Fibroblast of lung (primary cell): ENCODE measurements at places on chromosomes 11 and 22. TPM values are rescaled to one million over a fixed set of nuclear protein-coding genes. Genes with fewer than 3 reads are reported as not detected.

DNA sequence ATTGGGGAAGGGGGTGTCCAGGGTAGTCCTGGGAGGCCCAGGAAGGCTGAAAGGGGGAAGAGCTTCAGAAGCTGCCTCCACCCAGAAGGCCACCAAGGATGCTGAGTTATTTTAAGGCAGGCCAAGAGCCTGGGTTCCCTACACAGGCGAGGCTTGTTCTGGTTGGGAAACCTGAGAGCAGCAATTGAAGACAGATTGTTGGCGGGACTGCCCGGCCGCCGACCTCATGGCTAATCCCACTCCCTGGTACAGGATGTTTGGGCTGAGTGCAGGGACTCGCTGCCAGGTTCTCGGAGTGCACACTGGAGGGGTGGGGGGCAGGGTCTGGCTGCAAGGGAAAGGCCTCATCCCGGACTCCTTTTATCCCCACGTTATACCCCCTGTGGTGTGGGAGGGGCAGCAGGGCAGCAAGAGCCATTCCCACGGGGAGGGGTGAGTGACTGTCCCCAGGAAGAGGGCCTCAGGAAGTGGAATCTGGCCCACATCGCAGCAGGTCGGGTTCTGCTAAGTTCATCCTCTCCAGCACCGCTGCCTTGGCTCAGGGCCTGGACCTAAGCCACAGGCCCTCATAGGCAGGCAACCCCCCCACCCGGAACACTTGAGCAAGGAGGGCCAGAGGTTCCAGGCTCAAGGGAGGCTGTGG, 43.6 kb upstream of the PRR5 start:
- DNase-seq, result peak; percentile 50

DNA sequence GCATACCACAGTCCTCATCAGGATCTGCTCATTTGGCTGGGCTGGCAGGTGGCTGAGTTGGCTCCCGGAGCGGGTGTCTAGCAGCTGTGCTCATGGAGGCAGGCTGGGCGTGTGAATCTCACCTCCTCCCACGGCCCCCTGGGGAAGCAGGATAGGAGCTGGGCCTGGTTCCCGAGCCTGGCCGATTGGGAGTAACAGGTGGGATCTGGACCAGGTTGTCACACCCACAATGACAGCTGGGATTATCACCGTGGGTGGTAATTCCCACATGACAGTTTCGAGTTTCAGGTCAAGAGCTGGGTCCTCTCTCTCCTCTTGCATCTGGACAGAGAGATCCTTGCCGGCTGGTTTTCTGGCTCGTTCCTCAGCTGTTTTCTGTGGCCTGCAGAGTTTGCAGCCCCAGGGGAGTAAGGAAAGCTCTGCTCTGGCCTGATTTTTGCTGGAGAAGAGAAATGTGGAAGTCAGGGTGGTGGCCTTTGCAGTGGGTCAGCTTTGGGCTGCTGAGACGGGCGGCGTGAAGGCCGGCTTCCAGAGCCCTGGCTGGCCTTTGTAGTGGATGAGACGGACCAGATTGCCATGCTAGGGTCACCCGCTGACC, 57.0 kb downstream of the BCR start:
- peak; percentile 67 for DNase-seq

GRCh38 chr11:115506954-115507675, 2.9 kb upstream of the CADM1 start:
- peak; percentile 11 for DNase-seq

- DNase-seq, result peak; percentile 8
Observed at GRCh38 chr22:30535182-30535581, 11.4 kb downstream of the SEC14L6 start.

- no peak for DNase-seq
Observed at GRCh38 chr11:128551611-128552335, 35.6 kb downstream of the ETS1 start.

DNA sequence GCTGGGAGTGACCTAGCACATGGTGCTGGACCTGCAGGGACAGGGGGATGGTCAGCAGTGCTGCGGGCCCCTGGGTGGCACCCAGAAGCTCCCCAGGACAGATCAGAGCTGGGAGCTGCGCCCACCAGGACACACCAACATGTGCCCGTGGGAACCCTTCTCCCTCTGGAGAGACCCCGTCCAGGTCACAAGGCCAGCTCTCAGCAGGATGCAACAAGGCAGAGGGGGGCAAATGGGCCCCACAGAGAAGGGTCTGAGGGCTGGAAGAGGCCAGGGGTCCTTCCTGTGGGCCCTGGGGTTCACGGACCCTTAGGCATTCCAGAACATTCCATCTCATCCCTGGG, 6.2 kb downstream of the DUSP8 start:
- DNase-seq, result no peak

GRCh38 chr22:33654173-33654895, 265.9 kb downstream of the LARGE1 start:
- no peak for DNase-seq

- DNase-seq, result peak; percentile 35
Observed at GRCh38 chr11:43278193-43278956, 33.4 kb upstream of the API5 start.

- no peak for DNase-seq
Observed at GRCh38 chr11:8705146-8705545, 22.6 kb downstream of the RPL27A start.

- peak; percentile 36 for DNase-seq
Observed at GRCh38 chr11:57527056-57527631, 3.4 kb downstream of the TIMM10 start.

GRCh38 chr11:74532501-74533246, 39.1 kb upstream of the LIPT2 start:
- DNase-seq, result no peak

GRCh38 chr22:37940698-37941376, 12.6 kb downstream of the C22orf23 start:
- DNase-seq, result no peak

GRCh38 chr11:108975641-108976071, 310.8 kb downstream of the DDX10 start:
- no peak for DNase-seq

GRCh38 chr11:39345834-39346442, 2113.5 kb downstream of the LRRC4C start:
- no peak for DNase-seq

GRCh38 chr11:8732748-8733241, 50.2 kb downstream of the RPL27A start:
- peak; percentile 87 for DNase-seq

DNA sequence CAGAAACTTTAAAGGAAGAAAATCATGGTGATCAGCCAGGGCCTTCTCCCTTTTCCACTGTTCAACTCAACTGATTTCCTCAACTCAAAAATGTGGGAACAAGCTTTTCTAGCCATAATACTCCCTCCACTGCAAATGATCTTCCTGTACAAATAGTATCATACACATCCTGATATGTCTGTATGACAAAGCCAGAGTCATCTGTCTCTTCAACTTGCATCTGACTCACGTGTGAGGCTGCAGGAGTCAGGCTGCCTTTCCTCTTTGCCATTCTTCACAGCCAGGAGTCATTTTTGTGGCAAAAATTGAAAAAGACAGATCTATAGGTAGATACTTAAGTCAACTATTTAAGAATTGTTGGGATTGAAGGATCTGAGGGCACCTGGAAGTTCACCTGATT, 13.3 kb downstream of the PATZ1 start:
- no peak for DNase-seq

The ANGPTL5 gene
- 0.17 and 0.77 TPM in 2 replicates for total RNA-seq

The NOX4 gene
- 0.50 and 0.51 TPM in 2 replicates for total RNA-seq

The TMPRSS4 gene
- total RNA-seq, result not detected in 2 replicates
